Stimulated activated CD8-positive, alpha-beta memory T cell treated with anti-CD3 and anti-CD28 coated beads, Interleukin-2, amount 100 ng/mL, for 1 hour (primary cell): ENCODE measurements at places on chromosomes 6 and 20.

- no peak for DNase-seq
These were observed 43.0 kb downstream of the RPRD1B start for GRCh38 chr20:38076548-38076947.

GRCh38 chr6:96923871-96924493, 546 bp upstream of the KLHL32 start:
- no peak for DNase-seq

DNA sequence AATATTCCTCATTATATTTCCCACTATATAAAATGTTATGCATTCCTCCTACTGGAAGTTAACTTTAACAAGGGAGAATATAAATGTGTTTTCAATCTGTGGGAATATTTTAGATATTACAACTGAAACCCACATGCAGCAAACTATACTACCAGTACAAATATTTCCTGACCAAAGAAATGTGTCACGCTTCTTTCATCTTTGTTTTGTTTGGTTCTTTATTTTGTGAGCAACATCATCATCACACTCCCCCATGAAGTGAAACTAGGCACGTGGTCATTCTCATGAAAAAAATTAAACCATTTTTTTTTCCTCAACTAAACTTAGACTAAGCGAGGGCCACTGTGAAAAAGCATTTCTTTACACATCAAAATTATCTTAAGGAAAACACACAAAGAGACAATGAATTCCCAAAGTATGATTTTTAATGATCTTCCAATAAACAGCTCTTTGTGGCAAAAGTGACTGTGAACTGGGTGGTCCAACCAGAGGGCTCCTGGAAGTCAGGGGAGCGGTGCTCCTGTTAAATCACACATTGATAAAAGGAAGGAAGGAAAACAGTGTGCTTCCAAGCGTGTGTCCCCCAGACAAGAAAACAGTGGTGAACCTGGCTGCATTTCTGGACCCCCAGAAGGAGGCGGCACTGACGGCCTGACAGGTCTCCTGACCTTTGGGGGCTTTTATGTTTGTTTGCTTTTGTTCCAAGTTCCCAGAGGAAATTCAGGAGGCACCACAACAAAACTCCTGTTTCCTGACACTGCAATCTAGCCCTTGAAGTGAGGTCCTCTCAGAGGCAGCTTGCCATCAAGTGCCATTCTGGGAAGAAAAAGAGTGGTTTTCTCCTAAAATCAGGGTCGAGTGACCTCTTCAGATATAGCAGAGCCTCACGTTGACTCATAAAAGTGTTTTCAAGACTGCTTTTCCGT, 166.8 kb upstream of the FOXQ1 start:
- no peak for DNase-seq

DNA sequence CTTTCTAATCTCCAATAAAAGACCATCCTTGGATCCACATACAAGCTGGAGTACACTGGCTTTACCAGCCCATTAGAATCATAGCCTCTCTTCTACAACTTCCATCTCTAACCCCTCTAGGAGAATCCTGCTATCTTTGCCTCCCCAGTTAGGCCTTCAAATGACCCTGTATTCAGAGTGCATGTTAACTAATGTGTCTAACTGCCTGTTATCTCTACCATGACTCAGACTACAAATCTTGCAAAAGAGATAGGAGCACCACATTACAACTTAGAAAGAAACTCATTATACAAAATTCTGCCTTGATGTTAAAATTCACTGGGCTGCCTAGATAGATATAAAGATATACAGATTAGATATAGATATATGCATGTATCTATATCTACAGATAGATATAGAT, 28.2 kb downstream of the GPR63 start:
- no peak for DNase-seq

DNA sequence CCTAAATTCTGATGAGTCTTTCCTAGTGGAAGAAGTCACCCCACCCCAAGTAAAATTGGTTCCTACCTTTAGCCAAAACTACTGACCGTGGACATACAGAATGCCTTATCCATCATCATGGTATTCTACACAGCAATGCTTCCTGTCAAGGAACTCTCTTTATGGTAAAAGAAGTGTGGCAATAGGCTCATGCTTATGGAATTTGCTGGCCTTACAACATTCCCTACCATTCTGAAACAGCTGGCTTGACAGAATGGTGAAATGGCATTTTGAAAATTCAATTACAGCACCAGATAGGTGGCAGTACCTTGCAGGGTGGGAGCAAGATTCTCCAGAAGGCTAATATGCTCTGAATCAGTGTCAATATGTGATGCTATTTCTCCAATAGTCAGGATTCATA, 41.8 kb upstream of the BACH2 start:
- DNase-seq, result no peak

DNA sequence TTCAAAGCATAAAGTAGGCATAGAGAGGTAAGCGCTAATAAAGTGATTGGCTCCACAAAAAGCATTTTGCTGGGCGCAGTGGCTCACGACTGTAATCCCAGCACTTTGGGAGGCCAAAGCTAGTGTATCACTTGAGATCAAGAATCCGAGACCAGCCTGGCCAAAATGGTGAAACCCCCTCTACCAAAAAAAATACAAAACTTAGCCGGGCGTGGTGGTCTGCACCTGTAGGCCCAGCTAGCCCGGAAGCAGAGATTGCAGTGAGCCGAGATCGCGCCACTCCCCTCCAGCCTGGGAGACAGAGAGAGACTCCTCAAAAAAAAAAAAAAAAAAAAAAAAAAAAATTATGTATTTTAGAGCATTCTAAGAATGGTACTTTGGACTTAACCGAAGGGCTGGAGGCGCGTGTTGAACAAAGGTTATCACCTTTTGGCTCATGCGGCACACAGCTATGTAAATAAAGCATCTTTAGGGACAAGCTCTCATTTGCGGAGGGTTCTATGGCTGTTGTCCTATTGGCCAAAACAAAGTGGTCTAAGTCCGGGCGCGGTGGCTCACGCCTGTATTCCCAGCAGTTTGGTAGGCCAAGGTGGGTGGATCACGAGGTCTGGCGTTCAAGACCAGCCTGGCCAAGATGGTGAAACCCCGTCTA, 17.4 kb downstream of the HFE start:
- no peak for DNase-seq

DNA sequence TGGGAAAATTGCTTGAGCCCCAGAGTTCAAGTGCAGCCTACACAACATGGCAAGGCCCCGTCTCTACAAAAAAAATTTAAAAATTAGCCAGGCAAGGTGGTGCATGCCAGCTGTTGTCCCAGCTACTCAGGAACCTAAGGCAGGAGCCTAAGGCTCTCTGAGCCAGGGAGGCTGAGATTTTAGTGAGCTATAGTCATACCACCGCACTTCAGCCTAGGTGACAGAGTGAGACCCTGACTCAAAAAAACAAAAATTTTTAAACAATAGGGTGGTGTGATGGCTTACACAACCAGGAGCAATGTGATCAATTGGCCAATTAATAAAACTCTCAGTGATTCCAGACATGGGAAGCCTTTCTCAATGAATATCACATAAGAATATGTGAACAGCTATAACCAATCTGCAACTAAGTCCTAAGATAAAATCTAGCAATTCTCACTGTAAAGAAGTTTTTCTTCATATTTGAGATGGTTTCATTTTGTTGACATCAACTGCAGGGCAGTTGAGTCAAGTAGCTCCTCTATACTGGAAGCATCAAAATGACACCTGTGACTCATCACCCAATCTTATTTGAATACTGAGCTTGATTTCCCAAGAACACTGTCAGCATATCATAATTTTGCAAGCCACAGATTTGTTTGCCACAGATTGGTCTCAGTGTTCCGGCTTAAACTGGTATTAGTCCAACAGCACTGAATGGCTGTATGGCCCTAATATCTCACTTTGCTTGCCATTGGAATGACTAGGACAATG, 169.0 kb upstream of the GJE1 start:
- DNase-seq, result no peak

DNA sequence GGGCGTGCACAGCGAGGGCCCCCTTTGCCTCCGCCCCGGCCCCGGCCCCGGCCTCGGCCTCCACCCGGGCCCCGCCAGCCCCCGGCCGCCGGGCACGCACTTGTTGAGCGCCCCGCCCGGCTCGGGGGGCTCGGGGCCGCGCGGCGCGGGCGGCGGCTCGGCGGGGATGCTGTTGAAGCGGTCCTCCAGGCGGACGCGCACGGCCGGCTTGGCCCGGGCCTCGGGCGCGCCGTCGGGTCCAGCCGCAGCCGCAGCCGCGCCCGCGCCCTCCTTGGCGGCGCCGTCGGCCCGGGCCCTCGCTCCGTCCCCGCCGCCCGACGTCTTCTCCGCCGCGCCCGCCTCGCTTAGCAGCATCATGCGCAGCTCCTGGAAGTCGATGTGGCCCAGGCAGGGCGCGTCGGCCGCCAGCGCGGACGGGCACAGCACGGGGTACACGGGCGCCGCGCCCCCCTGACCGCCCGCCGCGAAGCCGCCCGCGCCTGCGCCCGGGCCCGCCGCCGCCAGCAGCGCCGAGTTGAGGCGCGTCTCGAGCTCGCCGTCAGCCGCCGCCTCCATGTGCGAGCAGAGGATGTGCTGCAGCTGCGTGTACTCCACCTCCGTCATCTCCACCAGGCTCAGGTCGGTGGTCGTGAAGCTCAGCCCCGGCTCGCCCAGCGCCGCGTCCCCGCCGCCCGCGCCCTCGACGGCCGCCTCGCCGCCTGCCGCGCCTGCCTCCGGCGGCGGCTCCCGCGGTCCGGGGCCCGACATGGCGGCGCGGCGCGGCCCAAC, 514 bp downstream of the TCFL5 start:
- no peak for DNase-seq

- no peak for DNase-seq
These were observed 65.5 kb upstream of the QKI start for GRCh38 chr6:163348789-163349680.

- no peak for DNase-seq
These were observed 208.6 kb upstream of the AGPAT4 start for GRCh38 chr6:161482517-161482858.

- no peak for DNase-seq
These were observed 323.3 kb upstream of the NT5E start for GRCh38 chr6:85126485-85127167.

- no peak for DNase-seq
These were observed 38.6 kb downstream of the COL9A1 start for GRCh38 chr6:70264306-70264705.

GRCh38 chr6:71011871-71012371, 55.1 kb upstream of the B3GAT2 start:
- no peak for DNase-seq

DNA sequence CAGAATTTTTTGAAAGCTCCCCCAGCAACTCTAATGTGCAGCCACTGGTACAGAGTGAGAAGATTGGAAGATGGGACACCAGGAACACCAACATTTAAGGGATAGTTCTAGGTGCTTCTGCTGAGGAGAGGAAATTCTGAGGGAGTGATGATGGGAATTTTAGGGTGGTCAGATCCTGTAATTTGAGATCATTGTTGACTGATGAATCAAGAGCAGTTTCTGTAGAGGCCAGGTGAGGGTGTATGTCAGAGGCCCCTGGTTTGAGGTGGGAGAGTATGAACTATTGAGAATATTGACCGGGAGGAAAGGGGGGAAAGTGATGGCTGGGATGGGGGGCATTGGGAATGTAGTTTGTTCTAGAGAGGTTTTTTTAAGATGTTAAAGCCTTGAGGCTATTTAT, 47.2 kb downstream of the PTPRA start:
- no peak for DNase-seq

- DNase-seq, result no peak
These were observed 770 bp downstream of the KIF3B start for GRCh38 chr20:32278199-32278643.

DNA sequence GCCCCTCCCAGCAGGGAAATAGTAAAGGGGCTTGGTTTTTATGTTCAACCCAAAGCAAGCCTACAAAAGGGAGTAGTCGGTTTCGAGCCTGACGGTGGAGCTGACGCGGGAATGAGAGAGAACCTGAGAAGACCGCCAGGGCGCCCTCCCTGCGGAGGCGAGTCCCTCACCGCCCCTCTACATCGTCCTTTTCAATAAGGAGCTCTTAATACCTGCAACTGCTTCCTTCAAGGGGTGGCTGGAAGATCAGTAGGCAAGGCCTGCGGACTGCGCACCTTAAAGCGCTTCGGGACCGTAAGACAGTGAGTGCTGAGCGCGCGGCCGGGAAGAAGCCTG, 709 bp upstream of the ZNF76 start:
- no peak for DNase-seq
